CD4-positive, alpha-beta T cell treated with Interleukin-17A for 1 hour (primary cell): ENCODE measurements at places on chromosomes 5 and 9.

- DNase-seq, result no peak
Measured at GRCh38 chr5:170629566-170630175, 125.9 kb downstream of the KCNIP1 start.

DNA sequence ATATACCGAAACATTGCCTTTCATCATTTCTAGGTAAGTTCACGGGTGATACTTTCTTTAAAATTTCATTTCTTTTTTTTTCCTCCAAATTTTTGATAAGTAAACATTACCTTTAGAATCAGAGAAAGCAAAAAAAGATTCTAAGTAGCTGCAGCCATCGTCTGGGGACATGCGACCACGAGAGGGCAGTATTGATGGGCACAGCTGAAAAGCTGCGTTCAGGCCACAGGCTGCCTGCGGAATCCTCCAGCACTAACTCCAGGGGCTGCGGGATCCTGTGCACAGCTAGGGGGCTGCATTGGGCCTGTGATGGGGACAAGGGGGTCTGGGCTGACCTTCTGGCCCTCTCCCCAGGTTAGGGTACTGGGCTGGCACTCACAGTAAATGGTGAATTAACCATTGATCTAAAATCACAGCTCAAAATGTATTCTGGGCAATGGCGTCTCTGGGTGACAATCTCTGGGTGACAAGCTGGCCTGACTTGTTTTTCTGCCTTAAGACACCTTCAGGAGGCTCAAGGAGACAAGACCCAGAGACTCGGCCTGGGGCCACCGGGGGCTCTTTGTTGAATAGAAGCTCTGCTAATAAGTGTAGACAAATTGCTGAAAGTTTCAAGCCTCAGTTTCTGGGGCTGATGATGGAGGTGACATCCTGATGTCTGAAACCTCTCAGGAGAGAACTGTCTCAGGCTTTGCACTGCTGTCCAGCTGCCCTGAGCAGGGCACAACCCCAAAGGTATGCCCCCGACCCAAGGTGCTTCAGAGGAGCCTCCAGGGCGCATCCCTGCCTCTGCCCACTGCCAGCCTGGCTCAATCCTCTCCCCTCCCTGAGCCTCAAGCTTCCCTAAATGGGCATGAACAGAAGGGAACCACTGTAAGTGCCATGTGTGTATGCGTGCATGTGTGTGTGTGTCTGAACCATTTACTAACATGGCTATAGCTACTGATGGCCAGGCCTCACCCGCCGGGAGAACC is 44.3 kb upstream of the SARDH start:
- peak; percentile 57 for DNase-seq

DNA sequence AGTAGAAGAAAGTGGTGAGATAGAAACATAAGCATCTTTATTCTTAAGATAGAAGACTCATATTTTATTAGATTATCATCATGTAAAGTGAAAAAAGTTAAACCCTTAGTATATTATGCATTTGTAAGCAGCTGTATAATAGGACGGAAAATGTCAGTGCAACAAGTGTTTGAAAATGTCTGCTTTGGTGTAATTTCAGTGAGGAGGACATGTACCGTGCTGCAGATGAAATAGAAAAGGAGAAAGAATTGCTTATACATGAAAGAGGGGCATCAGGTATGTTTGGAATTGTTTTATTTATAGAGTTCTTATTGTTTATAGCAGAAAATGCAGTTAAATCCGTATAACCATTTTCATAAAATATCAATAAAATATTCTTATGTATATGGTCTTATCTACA is 8.9 kb downstream of the OTULIN start:
- DNase-seq, result no peak

DNA sequence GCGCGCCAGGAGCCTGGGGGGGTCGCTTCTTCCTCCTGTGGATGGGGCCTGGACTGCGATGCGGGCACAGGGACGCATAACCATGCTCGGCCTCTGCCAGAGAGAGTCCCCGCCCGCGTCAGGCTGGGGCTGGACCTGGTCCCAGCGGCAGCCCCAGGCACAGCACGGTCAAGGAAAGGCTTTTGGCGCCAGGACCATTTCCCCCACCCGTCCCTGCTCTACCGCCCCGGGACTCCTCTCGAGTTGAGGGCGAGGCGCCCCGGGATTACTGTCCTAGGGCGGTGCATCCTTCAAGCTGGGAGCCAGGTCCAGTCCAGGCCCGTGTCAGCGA is 341 bp downstream of the MXD3 start:
- DNase-seq, result no peak

- DNase-seq, result no peak
Measured at GRCh38 chr5:2482778-2483177, 268.7 kb downstream of the IRX2 start.

- no peak for DNase-seq
Measured at GRCh38 chr5:42596817-42597216, 159.8 kb upstream of the CCDC152 start.

GRCh38 chr9:72154468-72155285 is 5.4 kb downstream of the GDA start:
- no peak for DNase-seq

- no peak for DNase-seq
Measured at GRCh38 chr9:134833294-134833880, 47.2 kb upstream of the FCN2 start.

DNA sequence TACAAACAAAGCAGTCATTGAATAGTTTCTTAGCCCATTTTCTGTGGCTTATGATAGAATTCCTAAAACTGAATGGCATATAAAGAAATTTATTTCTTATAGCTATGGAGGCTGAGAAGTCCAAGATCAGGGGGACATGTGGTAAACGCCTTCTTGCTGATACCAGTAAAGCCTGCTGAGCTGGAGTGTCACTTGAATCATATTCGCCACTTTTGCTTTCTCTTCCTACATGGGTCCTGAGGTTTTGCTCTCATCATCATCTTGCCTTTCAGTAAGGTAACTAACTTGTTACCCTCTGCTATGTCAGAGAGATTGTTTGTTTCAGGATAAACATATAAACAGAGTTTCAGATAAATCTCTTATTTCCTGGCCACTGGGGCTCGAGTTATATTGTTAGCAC is 203.3 kb upstream of the DMRT1 start:
- no peak for DNase-seq

GRCh38 chr5:123879071-123879470 is 367.1 kb downstream of the CSNK1G3 start:
- DNase-seq, result no peak
